ENCODE measurements at places on chromosomes 5 and 9.

GRCh38 chr5:989961-990530 is 18.6 kb upstream of the NKD2 start:
- DNase-seq, result no peak

DNA sequence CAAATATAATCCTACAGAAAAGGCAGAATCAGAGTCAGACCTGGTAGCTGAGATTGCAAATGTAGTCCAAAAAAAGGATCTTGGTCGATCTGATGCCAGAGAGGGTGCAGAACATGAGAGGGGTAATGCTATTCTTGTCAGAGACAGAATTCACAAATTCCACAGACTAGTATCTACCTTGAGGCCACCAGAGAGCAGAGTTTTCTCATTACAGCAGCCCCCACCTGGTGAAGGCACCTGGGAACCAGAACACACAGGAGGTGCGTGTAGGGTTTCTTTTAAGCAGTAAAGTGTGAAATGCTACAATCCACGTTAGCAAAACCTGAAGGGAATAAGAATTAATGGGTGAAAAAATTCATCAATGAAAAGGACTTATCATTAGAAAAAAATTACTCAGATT is 145.8 kb downstream of the GIN1 start:
- no peak for DNase-seq

GRCh38 chr5:44574678-44575077 is 185.5 kb upstream of the FGF10 start:
- DNase-seq, result no peak

DNA sequence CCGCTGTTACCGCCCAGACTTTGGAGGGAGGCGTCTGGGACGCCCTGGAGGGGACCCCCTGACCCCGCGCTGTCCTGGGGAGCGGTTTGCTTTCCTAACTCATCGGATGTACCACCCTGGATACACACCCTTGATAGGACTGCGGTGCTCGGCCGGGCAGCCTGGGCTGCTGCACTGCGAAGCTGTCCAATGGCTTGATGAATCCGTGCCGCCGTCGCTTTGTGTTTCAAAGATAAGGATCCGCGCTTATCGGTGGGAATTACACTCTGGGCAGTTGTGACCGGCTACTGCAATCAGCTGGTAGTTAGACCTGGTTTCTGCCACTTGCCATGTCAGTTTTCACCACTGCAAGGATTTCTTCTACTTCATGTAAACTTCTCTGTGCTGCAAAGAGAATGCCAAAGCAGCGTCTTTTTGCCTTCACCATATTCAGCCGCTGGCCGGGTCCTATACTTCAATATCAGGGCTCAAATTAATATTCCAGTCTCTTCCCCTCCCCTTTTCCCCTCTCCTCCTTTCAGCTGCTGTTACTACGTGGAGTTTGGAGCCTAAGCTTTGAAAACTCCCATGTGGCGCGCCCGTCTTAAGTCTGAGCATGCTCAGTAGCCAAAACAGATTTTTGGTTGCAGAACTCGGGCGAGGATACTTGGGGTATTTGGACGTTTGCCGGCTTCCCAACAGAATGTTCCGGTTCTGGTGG is 727 bp downstream of the SMAD5 start:
- peak; percentile 54 for DNase-seq

- DNase-seq, result no peak
Observed at GRCh38 chr5:157177953-157178352, 2.7 kb upstream of the ITK start.

DNA sequence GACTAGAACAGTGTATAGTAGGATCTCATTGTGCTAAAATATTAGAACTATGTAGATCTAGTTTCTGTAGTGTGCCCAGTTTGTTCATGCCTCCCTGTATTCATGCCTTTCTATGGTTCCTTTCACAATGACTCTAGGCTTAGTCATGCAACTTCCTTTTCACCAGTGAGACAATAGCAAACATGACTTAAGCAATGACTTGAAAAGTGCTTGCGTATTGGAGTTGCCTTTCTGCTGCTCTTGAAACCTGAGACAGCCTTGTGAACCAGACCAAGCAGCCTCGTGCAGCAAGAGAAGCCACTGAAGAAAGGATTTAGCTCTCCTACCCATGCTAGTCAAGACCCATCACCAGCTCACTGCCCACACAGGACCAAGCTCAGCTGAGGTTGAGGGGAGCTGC is 294.5 kb upstream of the TAS2R1 start:
- peak; percentile 92 for DNase-seq

DNA sequence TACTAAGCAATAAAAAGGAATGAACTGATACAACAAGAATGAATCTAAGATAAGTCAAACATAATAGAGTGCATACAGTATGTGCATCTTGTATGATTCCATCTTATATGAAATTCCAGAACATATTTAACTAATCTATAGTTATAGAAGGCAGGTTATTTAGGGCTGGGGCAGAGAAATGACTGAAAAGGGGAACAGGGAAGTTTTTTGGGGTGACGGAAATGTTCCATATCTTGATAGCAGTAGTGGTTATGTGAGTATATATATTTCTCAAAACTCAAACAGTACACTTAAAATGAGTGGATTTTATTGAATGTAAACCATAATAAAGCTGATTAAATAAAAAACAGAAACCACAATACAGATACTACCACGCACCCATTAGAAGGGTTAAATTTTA is 24.6 kb downstream of the FBXW11 start:
- no peak for DNase-seq

- no peak for DNase-seq
Observed at GRCh38 chr9:134361843-134362414, 35.7 kb downstream of the RXRA start.

DNA sequence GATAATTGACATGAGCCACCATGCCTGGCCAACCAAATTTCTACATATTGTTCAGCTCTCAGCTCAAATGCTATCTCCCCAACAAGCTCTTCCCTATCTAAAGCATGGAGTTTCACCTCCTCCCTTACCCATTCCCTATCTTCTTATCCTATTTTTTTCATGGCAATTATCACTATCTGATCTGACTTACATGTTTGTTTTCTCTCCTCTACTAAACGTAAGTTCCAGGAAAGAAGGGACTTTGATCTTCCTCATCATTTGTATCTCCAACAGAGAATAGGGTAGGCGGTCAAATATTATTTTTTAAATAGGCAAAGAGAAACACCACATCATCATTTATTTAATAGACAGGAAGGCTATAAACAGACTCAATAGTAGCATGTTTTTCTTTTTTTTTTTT is 130.2 kb downstream of the DCP2 start:
- DNase-seq, result no peak

GRCh38 chr9:31783491-31783890 is 601.0 kb upstream of the ACO1 start:
- no peak for DNase-seq

DNA sequence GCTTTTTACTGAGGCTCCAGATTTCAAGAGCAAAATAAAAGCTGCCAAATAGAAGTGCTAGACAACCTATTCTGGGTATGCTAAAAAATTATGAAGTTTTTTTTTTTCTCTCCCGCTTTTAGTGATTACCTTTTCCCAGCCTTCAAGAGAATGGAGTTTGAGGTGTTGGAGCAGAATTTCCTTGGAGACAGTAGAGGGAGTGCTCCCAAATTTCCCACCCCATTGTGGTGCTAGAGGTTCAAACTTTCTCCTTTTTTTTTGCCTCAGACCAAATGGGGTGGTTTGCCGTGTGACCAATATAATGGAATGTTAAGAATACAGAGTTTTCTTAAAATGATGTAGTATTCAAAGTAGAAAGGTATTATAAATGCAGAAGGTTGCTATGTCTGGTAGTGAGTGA is 244.2 kb upstream of the RIOK2 start:
- no peak for DNase-seq

DNA sequence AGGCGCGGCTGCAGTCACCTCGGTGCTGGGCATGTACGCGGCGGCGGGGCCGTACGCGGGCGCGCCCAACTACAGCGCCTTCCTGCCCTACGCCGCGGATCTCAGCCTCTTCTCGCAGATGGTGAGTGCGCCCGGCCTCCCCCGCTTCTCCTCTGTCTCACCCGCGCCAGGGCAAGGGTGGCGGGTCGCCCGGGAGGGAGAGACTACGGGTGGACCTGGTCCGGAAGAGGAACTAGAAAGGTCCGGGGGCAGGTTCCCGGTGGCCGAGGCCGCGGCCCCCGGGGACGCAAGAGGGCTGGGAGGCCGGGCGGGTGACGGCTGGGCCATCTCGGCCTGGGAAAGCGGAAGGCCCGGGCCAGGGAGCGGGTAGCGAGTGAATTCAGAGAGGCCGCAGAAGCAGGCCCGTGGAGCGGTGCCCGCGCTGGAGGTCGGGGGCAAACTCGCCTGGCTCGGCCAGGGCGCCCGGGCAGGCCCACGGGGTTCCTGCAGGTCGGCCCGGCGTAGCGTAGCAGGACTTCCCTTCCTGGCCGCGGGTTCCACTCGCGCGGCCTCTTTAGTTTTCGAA is 711 bp downstream of the IRX1 start:
- DNase-seq, result no peak

- DNase-seq, result peak; percentile 65
Observed at GRCh38 chr5:93620487-93621326, 37.7 kb downstream of the NR2F1 start.

GRCh38 chr5:102886586-102886985 is 131.5 kb downstream of the PAM start:
- DNase-seq, result no peak

GRCh38 chr9:110575945-110576344 is 3.6 kb downstream of the SVEP1 start:
- no peak for DNase-seq

DNA sequence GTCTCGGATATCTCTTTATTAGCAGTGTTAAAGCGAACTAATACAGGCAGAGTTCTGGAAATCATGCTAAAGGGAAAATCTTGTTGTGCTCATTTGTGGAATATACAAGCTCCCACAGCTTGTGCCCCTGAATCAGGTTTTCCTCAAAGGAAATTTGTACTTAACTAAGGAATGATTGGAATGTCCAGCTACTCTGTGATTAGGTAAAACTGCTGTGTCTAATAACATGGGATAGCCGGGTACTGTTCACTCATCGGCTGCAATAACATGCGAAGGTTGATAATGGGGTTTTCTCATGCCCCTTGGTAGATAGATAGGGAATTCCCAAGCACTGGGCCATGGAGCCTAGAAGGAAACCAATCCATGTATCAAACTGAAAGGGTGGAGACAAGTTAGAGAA is 306.7 kb downstream of the NR2F1-AS1 start:
- DNase-seq, result peak; percentile 31

DNA sequence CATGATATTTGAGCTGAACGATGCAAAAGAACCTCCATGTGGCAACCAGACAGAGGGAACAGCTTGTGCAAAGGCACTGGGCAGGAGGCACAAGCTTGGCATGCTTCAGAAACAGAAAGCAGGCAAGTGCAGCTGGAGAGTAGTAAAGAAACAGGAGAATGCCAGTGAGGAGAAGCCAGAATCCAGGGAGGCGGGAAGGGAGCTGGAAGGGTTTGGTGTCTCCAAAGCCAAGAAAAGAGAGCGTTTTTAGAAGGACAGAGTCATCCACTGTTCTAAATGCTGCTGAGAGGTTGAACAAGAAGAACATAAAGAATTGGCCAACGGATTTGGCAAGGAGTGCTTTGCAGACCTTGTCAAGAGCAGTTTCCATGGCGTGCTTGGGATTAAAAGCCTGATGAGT is 124.7 kb downstream of the TLE1 start:
- no peak for DNase-seq

- no peak for DNase-seq
Observed at GRCh38 chr5:81121273-81121672, 111.8 kb upstream of the CKMT2 start.

GRCh38 chr5:119389288-119390030 is 33.6 kb downstream of the TNFAIP8 start:
- DNase-seq, result peak; percentile 23

DNA sequence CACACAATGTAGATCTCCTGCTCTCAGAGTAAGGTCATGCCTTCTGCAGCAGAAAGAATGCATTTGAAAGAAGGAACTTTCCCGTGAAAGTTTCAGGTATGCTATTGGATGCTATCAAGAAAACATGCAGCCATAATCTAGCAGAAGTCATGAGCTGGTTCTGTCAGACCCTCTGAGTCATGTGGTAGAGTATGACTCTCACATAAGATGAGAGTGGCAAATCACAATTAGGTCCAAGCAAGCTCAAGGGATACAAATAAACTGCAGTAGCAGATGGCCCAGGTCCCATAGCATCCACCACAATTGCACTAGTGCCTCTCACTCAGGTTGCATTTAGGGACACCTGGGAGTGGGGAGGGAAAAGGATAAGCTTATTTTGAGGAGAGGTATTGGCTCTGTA is 292.8 kb downstream of the ASTN2 start:
- DNase-seq, result no peak

GRCh38 chr5:107964722-107965121 is 294.0 kb upstream of the EFNA5 start:
- DNase-seq, result no peak

GRCh38 chr9:114657705-114658104 is at the start of gene TEX53:
Gene TEX53 (minus strand): TSS chr9:114657805. CDS start chr9:114657774, 31 bp downstream.
- DNase-seq, result no peak

DNA sequence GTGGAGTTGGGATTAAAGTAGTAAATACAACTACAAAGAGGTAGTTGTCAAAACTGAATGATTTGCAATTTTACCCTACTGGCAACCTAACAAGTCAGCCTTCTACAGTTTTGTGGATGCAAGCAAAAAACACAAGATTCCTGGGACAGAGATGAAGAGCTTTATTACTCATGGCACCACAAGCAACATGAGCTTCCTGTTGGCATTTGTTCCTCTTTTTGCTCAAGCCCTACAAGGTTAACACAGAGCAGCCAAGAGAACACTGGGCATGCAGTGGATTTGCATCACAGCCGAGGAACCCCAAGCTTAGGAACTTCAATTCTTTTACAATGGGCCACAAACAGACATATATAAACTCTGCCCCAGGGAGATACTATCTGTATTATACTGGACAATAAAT is 28.8 kb upstream of the DMAC1 start:
- no peak for DNase-seq

DNA sequence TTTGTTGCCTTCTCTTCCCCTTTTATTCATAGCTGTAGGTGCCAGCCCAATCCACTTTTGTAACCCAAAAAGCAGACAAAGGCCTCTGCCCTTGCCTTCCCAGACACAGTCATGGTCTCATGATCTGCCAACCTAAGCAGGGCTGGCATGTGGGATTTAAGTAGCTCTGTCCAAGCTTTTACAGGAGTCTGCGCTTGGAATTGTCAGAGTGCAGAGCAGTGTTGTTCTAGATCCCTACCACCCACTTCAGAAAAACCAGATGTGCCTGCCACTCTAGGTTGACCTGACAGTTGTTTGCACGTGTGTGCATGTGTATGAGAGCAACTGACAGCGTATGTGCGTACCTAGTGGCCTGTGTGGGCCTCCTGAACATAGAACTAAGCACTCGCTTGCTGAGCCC is 87.8 kb upstream of the SPRY4 start:
- no peak for DNase-seq

GRCh38 chr9:102178811-102179210 is 440.4 kb upstream of the GRIN3A start:
- no peak for DNase-seq

- no peak for DNase-seq
Observed at GRCh38 chr5:150286820-150287219, 2.8 kb downstream of the CAMK2A start.
